ENCODE measurements at places on chromosomes 5 and 9.

- DNase-seq, result no peak
Observed at GRCh38 chr5:56083286-56083854, 88.6 kb upstream of the IL6ST start.

DNA sequence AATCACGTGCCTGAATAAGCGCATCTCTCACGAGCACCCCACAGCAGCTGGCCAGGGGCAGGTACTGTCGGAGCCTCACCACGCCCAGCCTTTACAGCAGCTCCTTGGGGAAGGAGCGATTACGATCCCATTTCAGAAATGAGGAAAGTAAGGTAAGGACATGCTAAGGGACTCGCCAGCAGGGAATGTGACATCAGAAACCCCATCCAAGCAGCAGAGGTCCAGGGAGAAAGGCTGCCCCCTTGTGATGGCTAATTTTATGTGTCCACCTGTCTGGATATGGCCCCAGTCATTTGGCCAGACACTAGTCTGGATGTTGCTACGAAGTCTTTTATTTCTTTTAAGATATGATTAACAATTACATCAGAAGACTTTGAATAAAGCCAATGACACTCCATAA lies 77.3 kb downstream of the UBE2QL1 start:
- no peak for DNase-seq

DNA sequence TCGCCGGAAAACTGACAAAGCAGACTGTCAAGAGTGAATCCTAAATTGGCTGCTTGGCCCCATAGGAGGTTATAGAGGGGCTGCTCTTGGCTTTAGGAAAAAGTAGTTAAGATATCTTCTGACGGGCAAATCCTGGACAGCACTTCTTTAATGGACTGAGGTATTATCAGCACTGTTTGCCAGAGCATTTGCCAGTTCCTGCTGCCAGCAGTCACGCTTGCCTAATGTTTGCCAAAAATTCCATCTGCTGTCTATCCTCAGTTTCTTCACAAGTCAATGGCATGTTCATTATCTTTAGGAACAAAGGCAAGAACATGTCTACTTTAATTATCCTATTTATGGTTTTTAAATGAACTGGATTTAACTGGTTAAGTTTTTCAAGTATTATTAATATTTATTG lies 25.8 kb upstream of the SREK1 start:
- DNase-seq, result no peak

DNA sequence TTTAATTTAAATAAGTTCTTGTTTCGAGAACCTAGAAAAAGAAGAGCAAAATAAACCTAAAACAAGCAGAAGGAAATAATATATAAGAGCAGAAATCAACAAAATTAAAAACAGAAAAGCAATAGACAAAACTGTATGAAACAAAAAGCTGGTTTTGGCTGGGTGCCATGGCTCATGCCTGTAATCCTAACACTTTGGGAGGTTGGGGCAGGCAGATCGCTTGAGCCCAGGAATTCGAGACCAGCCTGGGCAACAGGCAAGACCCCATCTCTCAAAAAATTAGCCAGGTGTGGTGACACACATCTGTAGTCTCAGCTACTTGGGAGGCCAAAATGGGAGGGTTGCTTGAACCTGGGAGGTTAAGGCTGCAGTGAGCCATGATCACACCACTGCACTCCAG lies 59.2 kb upstream of the OTP start:
- DNase-seq, result no peak

- no peak for DNase-seq
Observed at GRCh38 chr5:66440202-66440680, 156.0 kb upstream of the MAST4 start.

DNA sequence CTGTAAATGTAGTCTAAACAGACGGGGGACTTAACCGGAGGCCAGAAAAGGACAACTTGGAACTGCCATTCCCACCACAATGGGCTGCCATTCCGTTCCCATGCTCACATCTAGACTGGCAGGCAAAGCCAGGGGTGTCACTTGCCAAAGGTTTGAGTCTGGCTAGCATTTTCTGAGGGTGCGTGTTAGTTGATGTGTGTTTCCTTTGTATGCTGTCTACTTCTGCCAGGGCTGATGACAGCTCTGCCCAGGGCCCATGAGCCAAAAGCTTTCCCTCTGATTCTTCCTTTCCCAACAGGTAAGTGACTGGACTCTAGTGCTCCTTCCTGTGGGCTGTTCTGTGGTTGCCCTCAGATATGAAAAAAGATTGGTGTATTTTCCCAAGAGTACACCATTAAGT lies 68.0 kb downstream of the ZNF608 start:
- DNase-seq, result no peak

- DNase-seq, result no peak
Observed at GRCh38 chr5:178991190-178992145, 3.7 kb downstream of the GRM6 start.

GRCh38 chr9:88303721-88304451 lies 84.4 kb upstream of the SPIN1 start:
- no peak for DNase-seq

GRCh38 chr9:81499594-81499993 lies 189.8 kb downstream of the TLE1 start:
- DNase-seq, result no peak

DNA sequence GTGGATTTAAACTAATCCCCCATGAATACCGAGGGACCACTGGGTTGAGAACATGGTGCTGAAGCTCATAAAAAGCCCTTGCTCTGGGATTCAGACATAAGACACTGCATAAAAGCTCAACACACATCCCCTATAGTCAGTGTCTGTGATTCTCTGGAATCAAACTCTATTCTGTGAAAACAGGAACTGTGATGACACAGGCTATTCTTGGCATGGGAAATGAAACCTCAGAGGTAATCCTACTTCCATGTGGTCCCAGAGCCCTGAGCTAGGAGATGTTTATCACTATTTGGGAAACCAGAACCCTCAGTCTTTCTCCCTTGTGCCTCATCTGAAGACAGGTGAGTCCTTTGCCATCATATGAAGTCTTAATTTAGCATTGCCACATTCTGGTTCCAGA lies 135.4 kb upstream of the PRSS3 start:
- DNase-seq, result no peak

DNA sequence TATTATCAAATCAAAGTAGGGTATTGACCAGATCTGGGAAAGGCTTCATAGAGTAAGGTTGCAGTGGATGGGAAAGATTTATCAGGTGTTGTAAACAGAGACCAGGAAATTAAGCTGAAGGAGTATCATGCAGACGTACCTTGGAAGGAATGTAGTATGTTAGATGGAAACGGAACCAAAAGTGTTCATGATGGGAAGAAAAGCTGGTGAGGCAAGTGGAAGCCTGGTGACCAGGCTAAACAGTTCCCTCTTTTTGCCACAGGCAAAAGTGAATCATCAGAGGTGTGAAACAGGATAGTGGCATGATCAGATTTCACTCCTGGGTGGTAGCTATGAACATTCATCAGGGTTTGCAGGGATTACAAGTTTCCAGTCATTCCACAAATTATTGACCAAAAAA lies 780.1 kb upstream of the DMAC1 start:
- DNase-seq, result no peak

- DNase-seq, result no peak
Observed at GRCh38 chr5:180424094-180424493, 70.1 kb upstream of the CNOT6 start.

DNA sequence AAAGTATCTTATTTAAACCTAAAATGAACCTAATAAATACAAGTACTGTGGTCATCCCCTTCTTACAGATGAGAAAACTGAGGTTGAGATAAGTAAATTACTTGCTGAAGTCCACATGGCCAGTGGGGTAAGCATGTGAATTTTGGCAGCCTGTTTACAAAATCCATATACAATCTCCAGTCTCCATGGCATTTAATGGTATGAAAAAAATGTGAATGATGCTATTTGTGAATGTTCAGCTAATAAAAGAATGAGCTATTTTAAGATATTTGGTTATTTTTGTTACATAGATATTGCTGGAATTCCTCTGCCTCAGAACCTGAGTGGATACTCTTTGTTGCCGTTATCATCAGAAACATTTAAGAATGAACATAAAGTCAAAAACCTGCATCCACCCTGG lies 19.3 kb upstream of the GPR150 start:
- DNase-seq, result no peak

DNA sequence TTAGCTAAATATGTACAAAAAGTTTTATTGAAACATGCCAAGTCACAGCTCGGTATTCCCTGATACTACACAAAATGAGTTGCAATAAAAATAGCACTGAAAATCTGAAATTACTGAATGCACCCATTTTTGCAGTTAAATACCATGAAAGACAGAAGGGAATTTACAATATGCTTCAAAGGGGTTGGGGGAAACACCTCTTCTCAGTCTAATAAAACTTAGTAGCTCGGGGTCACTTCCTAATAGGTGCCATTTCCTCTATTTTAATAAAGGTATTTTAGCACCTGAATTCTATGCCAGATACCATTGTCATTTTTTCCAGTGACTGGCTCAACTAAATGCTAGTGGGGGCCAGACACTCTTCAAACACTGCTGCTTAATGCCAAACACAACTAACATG lies 204.1 kb upstream of the MEF2C start:
- no peak for DNase-seq

GRCh38 chr5:20368571-20369517 lies 380.8 kb upstream of the CDH18 start:
- peak; percentile 10 for DNase-seq

GRCh38 chr5:108174286-108174685 lies 207.6 kb downstream of the FBXL17 start:
- no peak for DNase-seq

DNA sequence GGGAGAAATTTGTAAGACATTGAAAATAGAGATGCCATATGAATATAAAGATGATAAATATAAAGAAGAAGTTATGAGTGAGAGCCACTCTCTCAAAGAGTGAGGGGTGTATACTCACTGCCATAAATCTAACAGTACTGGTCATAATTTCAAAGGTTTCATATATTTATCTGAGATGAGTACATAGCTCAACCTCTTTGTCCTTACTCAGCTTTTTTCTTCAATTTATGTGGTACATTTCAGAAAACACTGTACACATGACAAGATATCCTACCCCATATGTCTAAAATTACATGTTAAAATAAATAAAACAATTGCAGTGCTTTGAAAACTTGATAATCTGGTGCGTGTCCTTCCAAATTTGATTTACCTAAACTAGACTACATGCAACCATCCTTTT lies 5.2 kb upstream of the MCC start:
- DNase-seq, result no peak

DNA sequence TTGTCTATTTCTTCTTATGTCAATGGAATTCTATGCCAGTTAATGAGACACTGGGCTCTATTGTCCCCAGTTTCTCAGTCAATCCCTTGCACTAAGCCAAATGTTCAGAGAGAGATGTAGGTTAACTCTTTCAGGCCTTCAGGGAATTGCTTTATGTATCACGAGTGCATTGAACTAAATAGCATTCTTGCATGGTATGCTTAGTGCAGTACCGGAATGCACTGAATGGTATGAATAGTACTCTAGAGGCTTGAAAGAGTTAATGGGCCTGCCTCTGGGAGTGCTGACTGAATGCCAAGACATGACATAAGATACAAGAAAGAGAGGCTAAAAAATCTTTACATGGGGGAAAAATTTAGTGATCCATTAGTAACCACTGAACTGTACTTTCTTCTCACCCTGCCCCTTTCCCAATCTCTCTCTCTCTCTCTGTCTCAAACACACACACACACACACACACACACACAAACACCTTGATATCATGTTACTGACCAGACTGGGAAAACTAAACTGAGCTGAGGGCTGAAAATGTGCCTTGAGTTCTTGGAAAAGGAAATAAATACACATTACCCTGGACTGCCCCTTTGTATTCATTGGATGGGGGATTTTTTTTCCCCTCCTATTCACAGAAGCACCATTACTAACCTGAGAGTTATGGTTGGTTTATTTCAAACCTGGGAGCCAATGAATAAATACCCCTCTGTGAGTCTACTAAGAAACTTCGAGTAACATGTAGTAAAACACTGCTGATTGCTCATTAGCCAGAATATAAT lies 35.4 kb upstream of the TMC1 start:
- DNase-seq, result no peak

GRCh38 chr5:74865256-74865803 lies 857 bp downstream of the FAM169A start:
- DNase-seq, result no peak

- no peak for DNase-seq
Observed at GRCh38 chr5:39503155-39503554, 78.4 kb upstream of the DAB2 start.

DNA sequence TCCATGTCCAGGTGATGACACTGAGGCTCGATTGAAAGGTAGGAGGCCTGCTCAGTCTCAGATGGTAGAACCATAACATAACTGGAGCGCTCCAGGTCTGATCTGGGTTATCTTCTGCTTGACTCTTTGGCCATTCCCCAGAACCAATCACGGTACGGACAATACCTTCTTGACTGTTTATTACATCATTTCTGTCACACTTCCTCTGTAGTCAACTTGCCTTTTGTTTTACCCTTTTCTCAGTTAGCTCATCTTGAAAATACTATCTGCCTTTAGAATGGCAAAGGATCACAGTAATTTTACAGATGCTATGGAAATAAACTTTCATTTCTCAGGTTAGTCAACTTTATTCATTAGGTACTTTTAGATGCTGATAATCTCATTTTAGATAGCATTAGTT lies 22.4 kb downstream of the GLRA1 start:
- no peak for DNase-seq

- DNase-seq, result no peak
Observed at GRCh38 chr9:81609782-81610739, 79.3 kb downstream of the TLE1 start.

GRCh38 chr5:15013654-15014463 lies 142.3 kb upstream of the ANKH start:
- DNase-seq, result peak; percentile 51

DNA sequence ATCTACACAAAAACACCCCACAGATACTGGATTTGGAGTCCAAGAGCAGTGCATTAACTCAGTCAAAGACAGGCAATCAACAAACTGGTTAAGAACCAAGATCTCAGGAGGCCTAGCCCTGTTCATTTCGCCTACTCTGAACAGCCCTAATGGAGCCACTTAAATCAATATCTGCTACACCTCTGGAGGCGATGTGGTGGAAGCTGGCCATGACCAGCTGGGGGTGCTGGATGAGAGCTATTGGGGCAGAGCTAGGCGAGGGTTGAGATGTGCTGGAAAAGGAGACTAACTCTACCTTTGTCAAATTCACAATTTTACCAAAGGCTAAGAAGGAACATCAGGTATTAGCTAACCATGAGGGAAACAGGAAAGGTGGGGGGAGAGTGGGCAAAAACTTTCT lies 23.3 kb upstream of the ARSB start:
- DNase-seq, result no peak

DNA sequence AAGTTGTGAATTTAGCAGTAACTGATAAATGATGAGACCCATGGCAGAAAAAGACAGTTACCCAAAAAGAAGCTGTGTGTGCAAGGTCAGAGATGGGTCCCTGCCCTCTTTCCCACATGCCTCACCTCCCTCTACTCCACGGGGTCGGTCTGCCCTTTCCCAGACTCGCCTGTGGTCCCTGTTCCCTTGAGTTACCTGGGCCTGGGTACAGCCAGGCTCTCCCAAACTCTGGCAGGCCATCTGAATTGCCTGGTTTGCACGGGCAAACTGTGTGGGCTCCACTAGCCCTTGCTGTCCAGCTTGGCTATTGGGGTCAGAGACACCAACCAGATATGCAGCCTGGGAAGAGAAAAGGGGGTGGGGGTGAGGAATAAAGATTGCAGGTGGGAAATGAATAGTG lies 18.4 kb upstream of the TPM2 start:
- no peak for DNase-seq
